ENCODE measurements at places on chromosomes 12 and 14. TPM values are rescaled to one million over a fixed set of nuclear protein-coding genes. Genes with fewer than 3 reads are reported as not detected.

Gene CISTR
- polyA plus RNA-seq, result not detected

Gene DENR
- polyA plus RNA-seq, result 99.3 TPM

Gene SUDS3
- 54.7 TPM for polyA plus RNA-seq

Gene CCDC197
- polyA plus RNA-seq, result not detected

- DNase-seq, result no peak
These were observed 107.8 kb upstream of the DDHD1 start for GRCh38 chr14:53260928-53261327.

DNA sequence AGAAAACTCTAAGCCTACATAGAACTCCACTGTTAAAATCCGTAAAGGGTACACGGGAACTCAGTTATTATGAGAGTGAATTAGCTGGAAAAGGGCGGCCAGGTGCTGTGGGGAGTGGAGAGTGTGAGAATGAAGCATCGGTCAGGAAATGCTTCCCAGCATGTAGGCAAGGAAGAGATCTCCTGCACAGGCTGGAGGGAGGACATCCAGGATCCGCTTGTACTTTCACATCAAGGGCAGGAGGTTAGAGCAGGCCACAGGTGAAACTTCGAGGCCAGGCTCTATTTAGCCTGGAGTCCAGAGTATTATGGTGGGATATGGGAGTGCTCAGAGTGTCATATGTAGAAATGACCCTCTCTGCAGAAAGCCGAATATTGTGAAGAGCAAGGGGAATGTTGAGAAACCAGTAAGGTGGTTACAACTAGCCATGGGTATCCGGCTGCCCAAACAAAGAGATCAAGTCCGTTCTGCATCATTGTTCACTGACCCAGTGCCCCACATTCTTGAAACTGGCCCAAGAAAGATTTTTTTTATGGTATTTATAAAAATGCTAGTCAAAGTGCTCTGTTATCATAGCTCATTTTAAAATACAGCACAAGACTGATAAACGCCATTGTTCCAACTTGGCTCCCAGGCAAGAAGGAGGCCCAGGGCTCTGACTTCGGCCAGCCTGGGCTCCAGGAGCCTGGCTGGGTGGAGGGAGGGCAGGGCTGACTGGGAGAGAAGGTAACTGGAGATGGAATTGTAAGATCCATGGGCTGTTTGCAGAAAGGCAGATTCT, 79.4 kb upstream of the HIF1A start:
- no peak for DNase-seq

DNA sequence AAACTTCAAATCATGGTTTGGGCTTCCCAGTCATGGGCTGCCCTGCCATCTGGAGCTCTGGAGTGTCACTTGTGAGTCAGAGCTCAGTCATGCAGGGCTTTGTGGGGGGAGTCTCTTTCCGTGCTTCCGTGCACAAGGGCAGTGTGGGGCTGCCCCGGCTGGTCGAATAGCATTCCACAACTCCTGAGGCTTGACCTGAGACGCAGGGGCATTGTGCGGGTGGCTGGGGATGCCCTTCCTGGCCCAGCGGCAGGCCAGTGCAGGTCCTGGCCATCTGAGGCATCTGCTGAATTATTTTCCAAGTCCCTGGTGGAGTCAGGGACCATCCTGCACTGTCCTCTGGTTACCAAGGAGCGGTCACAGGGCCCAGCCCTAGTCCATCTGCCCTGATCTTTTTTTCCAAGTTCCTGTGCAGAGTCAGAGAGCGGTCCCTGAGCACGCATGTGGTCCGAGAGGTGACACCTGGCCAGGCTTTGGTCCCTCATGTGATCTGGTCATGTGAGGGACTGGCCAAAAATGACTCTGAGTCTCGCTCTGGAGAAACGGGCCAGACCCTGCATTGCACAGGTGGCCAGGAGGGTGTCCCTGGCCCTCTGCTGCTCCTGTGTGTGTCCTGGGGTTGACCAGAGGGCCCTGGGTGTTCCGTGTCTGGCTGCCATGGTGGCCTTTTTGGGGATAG, 167.0 kb upstream of the ALG10B start:
- DNase-seq, result no peak

- no peak for DNase-seq
These were observed 85.3 kb upstream of the KCNA1 start for GRCh38 chr12:4824380-4824779.

DNA sequence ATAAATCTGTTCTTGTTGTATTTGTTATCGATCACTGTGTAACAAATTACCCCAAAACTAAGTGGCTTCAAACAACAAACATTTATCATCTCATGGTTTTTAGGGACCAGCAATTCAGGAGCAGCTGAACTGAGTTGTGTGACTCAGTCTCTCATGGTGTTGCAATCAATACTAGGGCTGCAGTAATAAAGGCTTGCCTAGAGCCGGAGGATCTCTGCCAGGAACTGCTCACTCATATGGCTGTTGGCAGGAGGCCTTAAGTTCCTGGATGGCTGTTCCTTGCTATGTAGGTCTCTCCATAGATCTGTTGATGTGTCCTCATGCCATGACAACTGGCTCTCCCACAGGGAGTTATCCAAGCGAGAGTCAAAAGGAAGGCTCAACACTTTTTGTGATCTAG, 3.8 kb upstream of the PSMC6 start:
- no peak for DNase-seq

- DNase-seq, result no peak
These were observed 41.9 kb downstream of the DYRK4 start for GRCh38 chr12:4603946-4604345.

DNA sequence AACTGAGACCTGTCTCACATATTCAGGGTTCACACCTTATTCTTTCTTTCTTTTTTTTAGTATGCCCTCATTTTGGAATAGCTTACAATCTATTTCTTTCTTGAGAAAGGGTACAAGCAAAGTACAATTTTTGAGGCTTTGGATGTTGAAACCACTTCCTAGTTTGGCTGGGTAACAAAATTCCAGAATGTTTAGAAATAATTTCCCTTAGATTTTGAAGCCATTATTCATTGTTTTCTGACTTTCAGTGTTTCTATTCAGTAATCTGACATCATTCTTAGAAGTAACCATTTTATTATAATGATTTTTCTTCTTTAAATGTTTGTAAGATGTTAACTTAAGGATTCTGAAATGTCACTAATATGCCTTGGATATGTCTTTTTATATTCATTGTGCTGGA, 28.2 kb downstream of the ST8SIA1 start:
- DNase-seq, result no peak

Data from right renal pelvis (tissue), 4 donors.